ENCODE measurements at places on chromosomes 1 and 21. TPM values are rescaled to one million over a fixed set of nuclear protein-coding genes. Genes with fewer than 3 reads are reported as not detected.

DNA sequence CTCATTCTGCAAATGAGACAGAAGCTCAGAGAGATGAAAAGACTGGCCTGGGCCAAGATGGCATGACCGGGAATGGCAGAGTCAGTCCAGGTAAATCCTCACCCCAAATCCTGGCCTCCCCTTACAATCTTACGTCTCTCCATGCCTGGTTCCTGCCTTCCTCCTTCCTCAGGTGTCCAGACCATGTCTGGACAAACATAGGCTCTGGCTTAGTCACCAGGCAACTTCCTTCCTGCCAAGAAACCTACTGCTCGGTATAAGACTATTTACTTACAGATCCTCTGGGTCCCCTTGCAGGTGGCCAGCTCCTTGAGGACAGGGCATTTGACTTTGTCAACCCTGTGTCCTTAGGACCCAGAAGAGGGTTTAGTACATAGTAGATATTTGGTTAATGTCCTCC, 69.4 kb upstream of the ROR1 start:
- DNase-seq: peak; percentile 83

DNA sequence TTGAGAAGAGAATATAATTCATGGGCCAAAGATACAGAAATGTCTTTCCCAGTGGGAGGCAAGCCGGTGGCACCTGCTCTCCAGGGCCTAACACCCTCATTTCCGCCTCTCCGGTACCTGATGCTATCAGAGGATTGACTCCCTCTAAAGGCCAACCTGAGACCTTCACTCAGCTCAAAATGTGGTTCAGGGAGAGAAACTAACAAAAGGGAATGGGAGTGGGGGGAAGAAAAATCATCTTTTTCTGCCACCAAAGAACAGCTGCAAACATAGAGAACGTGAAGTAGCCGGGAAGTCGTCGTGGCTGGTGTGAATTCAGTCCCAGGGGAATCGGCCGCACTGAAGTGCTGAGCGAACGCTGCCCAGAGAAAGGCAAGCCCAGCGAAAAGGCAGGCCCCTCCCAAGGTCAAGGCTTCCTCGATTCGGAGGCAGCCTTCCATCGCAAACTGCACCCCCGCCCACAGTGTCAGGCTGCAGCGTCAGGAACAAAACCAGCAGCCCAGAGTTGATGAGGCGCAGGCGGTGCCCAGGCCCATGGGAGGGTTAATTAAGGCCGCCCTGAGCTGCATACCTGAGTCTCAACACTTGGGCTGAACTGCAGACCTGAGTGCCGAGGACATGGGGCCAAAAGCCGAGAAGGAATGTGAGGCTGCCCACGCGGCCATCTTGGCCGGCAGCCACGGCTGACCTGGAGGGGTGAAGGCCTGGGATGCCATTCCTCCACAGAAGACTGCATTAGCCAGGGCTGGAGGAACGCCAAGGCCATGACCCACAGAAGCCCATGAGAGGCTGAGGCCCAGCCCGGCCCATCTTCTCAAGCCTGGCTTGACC, 160.2 kb downstream of the PSMG1 start:
- DNase-seq: no peak

CDK11A gene
- total RNA-seq: 10.6 TPM

DNA sequence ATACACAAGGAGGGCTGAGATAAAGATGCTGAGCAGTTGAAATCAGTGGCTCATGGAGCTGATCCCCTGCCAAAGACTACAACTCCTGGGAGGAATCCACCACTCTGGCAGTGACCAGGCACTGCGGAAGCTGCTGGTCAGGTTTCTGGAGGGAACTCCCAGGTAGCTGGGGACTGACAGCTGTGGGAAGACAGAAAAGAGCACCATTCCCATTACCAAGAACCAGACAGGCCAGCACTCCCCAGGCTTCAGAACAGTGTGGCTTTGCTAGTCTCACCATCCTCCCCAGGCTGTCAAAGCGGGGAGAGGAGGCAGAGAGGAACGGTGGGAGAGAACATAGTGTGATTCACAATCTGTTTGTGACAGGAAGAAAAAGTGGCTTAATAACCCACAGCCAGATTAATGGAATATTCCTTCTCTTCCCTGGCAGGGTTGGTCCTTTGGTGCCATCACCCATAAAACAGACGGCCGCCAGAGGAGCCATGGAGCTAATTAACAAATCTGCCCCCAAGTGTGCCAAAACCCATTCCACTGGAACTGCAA, 92.1 kb downstream of the MAB21L3 start:
- peak; percentile 3 for DNase-seq

ASAP3 gene
- 1.8 TPM for total RNA-seq
